ENCODE measurements at places on chromosomes 12 and 14.

GRCh38 chr14:81187832-81188522 lies 32.8 kb downstream of the GTF2A1 start:
- ATAC-seq, result no peak

GRCh38 chr12:95085612-95086011 lies 12.2 kb upstream of the NR2C1 start:
- no peak for ATAC-seq

DNA sequence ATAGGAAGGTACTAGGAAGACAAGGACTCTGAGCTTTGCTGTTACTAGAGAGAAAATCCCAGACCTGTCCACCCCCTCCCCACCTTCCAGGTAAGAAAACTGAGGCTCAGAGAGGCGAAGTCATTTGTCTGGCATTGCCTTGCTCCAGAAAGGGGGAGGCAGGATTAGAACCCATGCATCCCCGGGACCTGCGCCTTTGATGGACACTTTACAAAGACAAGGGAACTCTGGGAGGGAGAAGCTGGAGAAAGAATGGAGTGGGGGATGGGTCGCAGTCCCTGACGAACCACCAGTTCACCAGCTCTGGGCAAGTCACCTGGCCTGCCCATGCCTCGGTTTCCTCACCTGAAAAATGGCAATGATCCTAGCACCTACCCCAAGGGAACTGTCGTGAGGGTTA lies 10.8 kb downstream of the TRPV4 start:
- ATAC-seq, result no peak

DNA sequence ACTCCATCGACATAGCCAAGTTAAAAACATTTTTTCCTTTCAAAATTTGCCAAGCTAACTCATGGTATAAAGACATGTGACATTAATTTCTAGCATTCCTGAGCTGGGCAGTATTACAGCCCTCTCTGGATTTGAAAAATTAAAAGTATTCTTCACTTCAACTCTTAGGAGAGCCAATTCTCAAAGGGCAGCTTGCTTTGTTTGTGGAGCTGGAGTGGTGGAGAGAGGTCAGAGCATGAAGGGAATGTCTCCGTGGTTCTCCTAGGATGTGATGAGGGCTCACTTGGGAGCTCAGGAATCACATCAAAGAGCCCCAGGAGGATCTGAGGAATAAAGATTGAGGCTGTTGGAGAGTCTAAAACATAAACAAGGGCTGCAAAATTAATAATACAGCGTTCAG lies 46.9 kb upstream of the RGS6 start:
- ATAC-seq, result no peak

GRCh38 chr12:70847871-70848270 lies 72.7 kb downstream of the PTPRR start:
- ATAC-seq, result no peak

GRCh38 chr12:34379142-34379541 lies 356.8 kb downstream of the ALG10 start:
- ATAC-seq, result no peak

DNA sequence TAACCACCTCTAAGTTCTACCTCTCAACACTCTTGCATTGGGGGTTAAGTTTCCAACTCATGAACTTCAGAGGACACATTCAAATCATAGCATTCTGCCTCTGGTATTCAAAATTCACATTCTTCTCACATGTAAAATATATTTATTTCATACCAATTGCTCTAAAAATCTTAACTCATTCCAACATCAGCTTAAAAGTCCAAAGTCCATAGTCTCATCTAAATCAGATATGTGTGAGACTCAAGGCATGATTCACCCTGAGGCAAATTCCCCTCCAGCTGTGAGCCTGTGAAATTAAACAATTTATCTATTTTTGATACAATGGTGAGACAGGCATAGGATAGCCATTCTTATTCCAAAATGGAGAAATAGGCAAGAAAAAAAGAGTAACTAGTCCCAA lies 214.0 kb downstream of the RGS6 start:
- no peak for ATAC-seq

- ATAC-seq, result no peak
These were observed 22.3 kb upstream of the ELK3 start for GRCh38 chr12:96171905-96172304.

- no peak for ATAC-seq
These were observed 9.1 kb downstream of the ADSS1 start for GRCh38 chr14:104732931-104733681.

DNA sequence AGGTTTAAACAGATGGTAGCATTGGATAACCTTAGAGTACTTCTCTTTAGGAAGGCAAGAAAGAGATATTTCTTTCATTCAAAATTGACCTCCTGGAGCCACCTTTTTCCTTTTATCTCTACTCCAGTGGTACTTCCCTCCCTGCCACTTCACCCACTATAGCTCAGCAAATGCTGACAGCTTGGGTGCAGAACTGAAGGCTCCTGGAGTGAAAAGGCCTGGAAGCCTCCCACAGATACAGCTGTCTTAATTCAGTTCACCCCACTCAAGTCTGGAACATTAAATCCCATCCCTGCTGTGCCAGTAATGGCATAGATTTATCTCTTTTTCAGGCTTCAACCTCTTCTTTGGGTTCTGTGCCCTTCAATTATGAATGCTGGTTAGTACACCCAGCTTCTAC lies 140.3 kb downstream of the NEDD1 start:
- ATAC-seq, result no peak

DNA sequence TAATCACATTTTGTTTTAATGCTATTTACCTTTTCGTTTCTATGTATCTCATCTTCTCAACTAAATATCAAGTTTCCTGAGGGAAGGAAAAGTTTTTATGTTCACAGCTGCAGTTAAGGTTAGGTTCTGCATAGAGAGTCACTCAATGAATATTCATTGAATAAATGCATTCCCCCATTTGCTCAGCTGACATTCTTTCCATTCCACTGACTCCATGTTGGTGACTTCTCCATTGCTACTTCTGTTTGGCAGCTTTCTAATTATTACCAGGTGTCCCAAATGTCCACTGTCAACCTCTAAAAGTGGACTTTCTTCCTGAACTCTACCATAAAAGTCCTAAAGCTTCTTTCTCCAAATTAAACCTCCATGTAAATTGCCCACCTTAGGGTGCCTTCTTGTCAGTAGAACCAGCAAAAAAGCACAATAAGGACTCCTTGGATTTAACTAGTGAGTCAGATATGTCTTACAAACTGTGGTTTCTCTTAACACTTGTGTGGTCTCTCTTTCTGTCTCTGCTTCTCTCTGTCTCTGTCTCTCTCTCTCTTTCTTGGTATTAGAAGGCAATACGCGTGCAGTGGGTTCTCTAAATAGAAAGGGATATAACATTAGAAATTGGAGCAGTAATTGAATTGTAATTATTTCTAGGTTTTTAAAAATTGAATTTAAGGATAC lies 85.9 kb downstream of the TMEM117 start:
- ATAC-seq, result no peak

DNA sequence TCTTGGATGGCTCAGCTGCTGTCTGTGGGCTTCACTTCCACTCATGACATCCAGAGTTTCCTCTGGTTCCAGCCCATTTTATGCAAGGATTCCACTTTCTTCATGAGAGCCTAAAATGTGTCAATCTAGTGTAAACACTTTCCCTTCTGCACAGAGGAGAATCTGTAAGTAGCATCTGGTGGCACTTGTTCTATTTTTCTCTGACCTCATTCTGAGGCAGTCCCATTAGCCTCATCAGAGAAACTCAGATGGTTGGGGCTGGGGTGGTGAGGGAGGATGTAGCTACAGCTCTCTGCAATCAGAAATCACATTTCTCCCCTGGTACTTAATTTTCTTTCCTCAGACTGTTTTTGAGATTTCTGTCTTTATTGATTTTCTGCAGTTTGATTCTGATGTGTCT lies 81.6 kb downstream of the PRMT8 start:
- no peak for ATAC-seq

DNA sequence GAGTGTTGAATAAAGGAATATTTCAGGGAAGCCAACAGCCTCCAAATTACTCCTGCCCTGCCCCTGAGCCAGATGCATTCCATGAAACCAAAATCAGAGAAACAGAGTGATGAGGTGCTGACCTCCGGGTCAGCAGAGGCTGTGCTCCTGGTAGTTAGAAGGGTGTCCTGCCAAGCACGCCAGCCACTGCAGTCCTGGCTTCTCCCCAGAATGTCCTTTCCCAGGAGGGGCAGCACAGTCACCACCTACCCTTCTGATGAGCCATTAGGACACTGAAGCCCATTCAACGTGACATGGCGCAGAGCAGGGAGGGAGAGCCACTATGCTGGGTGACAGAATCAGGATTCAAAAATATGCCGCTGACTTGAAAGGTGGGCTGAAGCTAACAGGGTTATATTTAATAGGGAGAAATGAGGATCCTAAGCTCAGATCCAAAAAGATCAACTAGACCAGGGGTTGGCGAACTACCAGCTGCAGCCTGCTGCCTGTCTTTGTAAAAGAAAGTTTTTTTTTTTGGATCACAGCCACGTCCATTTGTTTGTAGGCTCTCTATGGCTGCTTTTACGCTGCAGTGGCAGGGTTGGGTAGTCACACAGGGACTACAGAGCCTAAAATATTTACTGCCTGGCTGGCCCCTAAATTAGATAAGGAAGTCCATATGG lies 34.5 kb upstream of the PLEK2 start:
- ATAC-seq, result no peak

DNA sequence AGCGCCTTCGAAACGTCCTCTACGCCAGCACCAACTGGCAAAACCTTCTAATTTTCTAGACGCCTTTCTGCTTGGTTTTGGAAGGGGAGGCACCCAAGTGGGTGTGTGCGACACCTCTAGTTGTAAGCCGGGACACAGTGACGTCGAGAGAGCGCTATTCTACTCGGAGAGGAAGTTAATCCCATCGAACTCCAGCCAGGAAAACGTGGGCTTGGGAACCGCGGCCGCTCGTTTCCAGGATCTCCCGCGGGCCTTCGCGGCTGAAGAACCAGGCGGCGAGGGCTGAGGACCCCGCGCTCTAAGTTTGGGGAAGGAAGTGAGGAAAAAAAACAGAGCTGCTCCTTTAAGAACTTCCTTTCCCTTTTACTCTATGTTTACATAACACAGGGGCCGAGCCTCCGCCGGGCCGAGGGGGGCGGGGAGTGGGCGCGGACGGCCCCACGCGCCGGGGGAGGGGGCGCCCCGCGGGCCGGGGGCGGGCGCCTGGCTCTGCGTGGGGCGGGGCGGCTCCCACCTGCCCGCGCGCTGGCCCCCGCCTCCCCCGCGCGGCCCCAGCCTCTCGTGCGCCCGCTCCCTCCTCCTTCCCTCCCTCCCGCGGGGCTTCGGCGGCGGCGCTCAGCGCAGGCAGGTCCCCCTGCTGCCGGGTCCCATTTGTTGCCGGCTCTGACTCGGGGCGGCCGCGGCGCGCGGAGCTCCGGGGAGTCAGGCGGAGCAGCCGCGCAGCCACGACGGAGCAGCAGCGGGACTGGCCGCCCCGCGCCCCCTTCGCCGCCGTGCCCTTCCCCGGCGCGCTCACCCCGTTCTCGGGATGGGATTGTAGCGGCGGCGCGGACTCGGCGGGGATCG lies at the start of gene PELI2:
Gene PELI2 (plus strand): TSS at position 647 of the 846 bp plus-strand sequence. CDS start 250 bp downstream, outside the sequence.
- ATAC-seq, result peak; percentile 89

DNA sequence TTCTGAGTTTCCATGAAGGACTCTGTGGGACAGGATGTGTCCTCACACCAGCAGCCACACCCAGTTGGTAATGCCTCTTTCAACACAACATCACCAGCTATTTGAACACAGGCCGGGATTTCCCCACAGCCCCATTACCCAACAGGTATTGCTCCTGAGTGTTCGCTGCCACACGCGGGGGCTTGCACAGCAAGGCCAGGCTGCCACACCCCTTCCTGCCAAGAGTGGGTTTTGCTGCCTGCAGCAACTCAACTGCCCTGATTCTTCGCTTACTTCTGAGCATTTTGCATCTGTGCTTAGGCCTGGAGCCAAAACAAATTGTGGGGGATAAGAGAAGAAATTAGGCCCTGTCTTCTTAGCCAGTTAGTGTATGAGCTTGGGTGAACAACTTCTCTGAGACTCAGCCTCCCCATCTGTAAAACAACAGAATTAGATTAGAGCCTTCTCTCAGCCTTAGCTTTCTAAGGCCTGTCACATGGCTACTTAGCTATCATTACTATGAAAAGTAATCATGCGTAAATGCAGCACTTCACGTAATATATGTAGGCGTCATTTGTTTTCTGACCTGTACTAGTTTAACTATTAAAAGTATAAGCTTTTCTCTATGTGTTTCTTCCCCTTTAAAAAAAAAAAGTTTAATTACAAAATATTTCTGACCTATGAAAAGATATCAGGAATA lies 20.0 kb downstream of the CKAP4 start:
- ATAC-seq, result peak; percentile 42

- ATAC-seq, result peak; percentile 62
These were observed 365.9 kb upstream of the NOVA1 start for GRCh38 chr14:26963711-26964110.

DNA sequence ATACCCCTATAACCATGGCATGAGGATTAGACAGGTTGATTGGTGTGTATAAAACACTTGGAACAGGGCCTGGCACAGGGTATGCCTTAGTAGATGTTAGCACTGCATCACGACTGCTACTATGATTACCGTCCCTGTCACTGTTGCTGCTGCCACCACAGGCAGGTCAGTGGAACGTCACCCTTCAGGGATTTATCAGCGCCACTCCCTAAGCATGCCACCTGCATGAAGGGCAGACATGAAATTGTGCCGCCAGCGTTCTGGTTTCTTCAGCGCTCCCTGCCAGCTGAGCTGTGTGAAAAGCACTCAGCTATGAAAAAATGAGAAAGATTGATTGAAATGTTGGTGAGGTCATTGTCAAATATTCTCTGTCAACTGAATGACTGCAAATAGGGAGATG lies 477.0 kb downstream of the DPF3 start:
- ATAC-seq, result no peak

DNA sequence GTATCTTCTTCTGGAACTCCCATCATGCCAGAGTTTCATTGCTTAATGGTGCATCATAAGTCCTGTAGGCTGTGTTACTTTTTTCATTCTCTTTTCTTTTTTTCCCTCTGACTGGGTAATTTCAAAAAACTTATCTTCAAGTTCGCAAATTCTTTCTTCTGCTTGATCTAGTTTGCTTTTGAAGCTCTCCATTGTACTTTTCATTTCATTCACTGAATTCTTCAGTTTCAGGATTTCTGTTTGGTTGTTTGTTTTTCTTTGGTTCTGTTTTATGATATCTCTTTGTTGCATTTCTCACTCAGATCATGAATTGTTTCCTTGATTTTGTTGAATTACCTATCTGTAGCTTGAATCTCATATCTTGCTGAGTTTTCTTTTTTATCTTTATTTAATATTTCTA lies 83.3 kb upstream of the PRMT8 start:
- no peak for ATAC-seq

DNA sequence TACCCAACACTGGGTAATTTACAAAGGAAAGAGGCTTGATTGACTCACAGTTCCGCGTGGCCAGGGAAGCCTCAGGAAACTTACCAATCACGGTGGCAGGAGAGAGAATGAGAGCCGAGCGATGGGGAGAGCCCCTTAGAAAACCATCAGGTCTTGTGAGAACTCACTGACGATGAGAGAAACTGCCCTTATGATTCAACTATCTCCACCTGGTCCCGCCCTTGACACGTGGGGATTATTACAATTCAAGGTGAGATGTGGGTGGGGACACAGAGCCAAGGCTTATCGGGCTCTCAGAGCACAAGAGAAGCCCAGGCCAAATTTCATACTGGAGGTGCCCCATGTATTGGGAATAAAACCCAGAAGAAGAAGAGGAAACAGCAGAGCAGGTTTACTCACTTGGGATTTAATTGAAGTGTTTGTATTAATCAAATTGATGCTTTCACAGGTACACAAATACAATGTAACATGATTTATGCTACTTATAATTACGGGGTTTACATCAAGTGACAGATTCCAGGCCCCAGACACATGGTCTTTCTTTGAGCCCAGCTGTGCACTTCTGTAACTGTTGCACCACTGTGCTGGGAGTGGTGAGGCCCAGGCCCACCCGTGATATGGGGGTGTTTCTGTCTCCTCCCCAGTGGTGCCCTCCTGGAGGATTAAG lies 8.2 kb upstream of the CCDC85C start:
- no peak for ATAC-seq
